Kidney (tissue), 22 donors: ENCODE measurements at places on chromosomes 5 and 9.

DNA sequence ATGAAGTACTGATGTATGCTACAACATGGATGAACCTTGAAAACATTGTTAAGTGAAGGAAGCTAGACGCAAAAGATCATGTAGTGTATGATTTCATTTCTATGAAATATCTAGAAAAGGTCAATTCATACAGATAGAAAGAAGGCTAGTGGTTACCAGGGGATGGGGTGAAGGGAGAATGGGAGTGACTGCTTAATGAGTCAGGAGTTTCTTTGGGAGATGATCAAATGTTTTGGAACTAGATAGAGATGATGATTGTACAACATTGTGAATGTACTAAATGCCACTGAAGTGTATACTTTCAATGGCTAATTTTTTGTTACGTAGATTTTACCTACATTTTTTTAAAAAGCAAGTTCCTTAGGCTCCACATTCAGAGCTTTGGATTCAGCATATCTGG, 14.9 kb upstream of the DELE1 start:
- no peak for DNase-seq

DNA sequence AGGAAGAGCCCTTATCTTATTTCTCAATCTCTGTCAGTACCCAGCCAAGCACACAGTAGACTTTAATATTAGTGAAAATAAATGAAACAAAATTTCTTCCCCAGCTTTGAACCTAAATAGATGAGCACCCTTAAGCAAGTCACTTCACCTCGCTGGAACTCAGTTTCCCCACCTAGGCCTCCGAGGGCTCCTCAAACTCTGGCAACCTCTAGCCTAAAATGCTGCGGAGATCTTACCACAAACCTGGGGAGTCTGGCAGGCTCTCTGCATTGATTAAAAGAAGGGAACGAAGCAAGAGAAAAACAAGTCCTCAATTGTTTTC, 326 bp downstream of the RIGI start:
- DNase-seq = no peak

DNA sequence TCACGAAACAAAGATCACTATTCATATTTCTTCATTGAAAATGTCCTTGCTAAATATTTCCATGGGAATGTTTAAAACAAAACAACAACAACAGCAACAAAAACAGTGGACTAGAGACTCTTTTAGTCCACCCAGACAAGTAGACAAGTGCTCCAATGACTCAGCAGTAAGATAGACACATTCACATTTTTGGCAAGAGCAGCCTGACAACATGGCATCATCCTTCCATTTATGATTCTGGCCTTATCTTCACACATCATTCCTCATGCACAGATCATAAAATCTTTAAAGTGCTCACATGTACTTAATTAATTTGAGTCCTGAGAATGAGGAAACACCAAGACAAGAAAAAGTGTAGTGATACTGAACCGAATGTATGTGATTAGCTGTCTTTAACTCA, 132.6 kb upstream of the PDE4D start:
- DNase-seq = no peak

DNA sequence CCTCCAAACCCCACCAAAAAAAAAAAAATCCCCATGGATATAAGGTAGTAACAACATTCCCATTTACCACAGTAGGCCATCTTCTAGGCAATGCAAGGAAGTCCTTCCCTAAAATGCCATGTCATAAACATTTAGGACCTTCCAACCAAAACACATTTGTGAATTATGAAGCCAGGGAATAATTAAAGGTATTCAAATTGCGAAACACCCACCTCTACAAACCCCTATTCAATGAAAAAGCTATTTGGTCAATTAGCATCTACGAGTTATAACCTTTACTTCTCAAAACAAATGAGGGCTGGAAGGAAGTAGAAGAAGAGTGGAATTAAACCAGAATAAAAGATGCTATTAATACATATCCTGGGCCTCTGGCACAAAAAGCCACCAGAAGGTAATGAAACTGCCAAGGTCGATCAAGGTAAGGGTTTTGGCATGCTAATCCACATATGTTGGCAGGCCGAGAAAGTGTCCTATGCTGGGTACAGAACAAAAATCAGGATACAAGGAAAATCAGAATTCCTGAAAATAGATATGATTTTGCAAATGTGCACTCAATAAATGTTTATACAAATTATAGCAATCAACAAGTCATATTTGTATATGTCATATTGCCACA, 47.7 kb downstream of the MTMR12 start:
- no peak for DNase-seq

GRCh38 chr5:15065091-15065490, 193.5 kb upstream of the ANKH start:
- DNase-seq = no peak

DNA sequence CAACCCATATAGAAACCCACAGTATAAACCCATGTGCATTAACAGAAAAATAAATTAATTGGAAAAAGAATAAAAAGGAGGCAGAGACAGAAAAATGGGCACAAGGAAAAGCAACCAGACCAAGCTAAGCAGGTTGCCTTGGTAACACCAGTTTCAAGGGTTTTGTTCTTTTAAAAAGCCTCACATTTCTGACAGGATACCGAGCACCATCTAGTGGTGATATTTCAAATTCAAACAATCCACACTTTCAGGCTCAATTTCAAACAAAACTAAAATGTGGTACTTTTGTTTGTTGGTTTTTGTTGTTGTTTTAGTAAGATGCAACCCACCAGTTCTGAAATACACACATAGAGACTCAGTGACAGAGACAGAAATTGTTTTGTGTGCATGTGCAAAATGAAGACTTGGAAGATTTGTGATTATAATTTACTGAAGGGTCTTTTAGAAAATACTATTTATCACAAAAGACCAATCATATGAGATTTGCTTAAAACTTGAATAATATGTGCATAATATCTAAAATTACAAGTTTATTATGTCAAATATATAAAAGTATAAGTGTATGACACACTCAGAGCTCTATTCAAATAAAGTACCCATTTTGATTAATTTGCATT, 318.2 kb downstream of the SLCO4C1 start:
- DNase-seq = no peak

- no peak for DNase-seq
Measured at GRCh38 chr5:150440948-150441812, 8.4 kb downstream of the RPS14 start.

DNA sequence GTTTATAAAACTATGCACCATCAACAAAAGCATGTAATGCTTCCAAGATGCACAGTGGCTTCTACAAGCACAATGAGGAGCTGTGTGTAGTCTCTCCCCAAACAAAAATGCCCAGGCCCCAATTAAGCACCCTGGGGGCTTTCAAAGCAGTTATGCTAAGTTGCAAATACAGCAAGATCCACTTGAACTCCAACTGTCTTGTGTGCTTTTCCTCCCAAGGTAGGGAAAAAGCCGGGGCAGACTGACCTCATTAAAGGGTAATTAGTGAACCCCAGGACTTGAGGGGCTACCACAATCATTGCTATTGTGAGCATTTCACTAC, 13.1 kb downstream of the ZNF608 start:
- no peak for DNase-seq

GRCh38 chr9:121690766-121691165, 39.3 kb downstream of the DAB2IP start:
- DNase-seq = no peak

DNA sequence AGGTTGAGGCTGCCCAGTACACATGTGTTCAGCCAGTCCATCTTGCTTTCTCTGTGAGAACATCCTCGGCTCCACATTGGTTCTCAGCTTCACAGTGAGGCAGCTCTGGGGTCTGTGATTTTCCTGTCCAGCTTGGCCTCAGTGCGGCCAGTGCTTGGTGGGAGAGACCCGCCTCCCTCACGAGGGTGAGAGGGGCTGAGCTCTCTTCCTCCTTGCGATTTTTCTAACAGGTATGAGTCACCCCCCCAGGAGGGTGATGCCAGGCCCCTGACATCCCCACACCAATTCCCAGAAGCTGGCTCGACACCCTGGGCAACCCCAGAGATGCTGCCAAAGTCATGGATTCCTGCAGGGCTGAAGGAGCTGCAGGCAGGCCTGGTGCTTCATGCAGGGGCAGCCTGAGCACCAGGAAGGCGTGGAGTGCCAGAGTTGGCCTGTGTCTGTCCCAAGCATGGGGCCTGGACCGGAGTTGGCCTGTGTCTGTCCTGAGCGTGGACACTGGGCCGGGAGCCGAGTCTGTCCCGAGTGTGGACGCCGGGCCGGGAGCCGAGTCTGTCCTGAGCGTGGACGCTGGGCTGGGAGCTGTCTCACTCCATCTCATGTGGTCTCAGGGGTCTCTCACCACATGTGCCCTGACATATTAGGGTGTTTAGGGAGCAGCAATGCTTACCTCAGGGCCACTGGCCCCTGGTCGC, 408.6 kb upstream of the IRX4 start:
- no peak for DNase-seq

- DNase-seq = no peak
Measured at GRCh38 chr9:85108229-85108628, 438.7 kb downstream of the NTRK2 start.
